ENCODE measurements at places on chromosomes 1 and 21.

DNA sequence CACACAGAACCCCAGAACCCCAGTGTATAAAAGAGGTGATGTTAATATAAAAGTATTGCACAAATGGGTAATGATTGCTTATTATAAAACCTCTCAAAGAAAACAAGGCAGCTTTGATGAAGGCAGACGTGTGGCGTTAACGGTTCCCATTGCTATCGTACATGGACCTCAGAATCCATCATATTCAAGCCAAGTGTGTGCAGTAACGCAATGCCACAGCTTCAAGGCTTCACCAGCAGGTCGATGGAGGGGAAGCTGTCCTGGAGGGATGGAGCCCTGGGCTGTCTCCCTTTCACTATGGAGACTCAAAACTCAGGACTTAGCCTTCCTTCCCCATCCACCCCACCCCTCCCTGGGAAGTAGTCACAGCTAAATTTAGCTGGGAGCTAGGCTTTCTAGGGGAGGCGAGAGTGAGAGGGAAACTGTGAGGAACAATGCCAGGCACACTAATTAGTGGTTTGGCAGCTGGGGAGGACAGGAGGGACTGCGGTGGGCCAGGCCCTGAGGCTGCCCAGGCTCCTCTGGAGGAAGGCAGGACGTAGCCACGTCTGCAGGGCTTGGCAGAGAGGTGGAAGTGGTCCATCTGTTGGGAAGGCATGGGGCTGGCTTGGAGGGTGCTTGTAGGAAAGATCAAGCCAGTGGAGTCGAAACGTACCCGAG lies 121.2 kb downstream of the HMGB4 start:
- DNase-seq = no peak

GRCh38 chr21:35521852-35522505 lies 472.9 kb upstream of the RUNX1 start:
- DNase-seq = no peak

DNA sequence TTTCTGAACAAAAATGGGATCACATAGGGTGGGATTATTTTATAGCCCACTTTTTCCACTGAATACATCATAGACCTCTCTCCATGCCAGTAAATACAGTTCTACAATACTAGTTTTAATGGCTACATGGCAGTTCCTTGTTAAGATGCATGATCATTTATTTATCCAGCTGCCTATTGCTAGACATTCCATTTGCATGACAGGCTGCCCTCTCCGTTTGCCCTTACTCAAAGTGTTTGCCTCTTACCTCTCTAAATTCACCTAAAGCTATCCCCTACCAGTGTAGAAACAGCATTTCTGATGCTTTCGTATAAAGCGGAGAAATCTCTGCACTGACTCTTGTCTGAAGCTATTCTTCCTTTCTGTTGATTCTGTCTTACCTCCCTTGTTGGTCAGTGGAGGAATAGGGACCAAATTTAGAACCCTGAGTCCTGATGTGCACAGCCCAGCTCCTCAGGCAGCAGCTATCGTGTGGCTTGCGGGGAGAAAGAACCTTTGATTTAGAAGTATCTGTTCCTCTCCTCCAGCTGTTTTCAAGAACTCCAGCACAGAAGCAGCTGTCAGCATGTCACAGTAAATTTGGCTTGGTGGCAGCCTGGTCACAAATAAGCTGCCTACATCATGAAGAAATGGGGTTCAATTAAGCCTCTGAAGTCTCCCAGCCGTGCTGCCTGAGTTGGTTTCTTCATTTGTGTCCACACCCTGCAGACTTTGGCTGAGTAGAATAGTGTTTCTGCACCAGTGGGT lies 337.3 kb downstream of the PRDM2 start:
- no peak for DNase-seq

GRCh38 chr1:19495799-19496526 lies 10.6 kb upstream of the CAPZB start:
- no peak for DNase-seq

- DNase-seq = no peak
Observed at GRCh38 chr1:158016651-158017335, 23.3 kb downstream of the KIRREL1 start.

DNA sequence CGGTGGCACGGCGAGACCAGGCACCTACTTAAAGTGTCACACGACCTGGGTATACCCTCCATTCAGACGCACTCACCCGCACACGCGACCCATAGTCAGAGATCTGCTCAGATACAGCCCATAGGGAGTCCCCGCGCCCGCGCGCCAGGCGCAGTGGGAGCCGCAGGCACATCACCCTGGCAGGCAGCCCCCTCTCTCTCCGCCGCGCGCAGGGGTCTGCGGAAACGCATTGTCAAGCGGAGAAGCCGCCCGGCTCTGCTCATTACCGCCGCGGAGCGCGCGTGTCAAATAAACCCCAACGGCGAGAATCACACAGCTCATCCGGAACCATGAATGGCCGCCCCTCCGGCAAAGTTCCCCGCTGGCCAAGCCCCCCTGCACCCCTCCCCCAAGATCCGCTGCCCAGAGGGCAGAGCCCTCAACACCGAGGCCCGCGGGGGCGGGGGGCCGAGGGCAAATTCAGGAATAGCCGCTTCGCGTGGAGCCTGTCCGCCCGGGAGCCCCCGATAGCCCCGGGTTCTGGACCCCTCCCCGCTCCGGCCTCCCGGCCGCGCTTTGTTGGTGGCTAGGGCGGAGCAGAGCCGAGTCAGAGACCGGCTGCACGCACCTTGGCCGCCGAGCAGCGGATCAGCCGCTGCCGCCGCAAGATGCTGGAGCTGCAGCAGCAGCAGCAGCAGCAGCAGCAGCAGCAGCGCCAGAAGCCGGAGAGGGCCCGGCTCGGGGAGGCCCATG lies 522 bp downstream of the LRP8 start:
- DNase-seq = peak; percentile 65

GRCh38 chr1:117570988-117571409 lies 34.8 kb upstream of the TENT5C start:
- no peak for DNase-seq

DNA sequence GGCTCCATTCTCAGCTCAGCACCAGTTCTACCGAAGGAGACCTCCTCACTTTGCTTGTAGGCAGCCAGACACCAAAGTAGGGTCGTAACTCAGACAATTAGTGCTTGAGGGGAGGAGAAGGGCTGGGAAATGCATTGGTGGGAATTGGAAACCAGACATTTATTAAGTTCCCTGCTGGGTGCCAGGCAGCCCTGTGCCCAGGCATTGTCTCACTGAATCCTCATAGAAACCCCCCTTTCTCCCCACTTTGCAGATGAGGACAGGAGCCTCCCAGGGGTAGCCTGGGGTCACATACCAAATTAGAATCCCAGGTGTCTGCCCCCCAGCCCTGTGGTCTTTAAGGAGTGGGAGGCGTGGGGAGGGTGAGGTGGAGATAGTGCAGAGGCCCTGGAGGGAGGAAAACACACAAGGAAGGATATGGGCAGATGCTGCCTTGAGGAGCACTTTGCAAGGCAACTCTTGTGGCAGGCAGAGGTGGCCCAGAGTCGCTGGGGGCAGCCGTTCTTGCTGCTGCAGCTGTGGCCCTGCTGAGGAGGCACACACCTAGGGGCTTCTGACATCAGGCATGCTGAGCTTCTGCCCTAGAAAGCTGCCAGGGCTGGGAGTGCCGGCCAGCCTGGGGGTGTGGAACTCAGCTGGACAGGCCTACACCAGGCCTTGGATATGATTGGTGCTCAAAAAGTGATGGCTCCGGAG lies 29.4 kb downstream of the CDK18 start:
- DNase-seq = no peak

DNA sequence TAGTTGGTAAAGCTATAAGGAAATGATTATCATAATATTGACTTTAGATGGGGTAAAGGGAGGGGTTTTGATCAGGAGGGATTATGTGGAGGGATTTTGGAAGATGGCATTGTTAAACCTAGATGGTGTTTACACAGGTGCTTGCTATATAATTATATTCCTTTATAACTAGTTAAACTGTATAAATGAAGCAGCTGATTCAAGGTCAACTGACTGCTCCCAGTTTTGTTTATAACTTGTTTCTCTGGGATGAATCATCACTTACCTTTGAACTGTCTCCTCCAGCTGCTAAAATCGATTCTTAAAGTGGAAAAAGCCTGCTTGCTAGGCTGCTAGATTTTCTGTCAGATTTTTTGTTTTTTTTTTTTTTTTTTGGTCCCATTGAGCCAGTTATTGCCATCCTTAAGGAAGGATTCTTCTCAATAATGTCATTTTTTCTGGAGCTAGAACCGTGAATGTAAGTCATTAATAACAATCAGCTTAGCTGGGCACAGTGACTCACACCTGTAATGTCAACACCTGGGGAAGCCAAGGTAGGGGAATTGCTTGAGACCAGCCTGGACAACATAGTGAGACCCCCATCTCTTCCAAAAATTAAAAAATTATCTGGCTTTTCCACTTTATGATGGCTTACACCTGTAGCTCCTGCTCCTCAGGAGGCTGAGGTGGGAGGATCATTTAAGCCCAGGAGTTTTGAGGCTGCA lies 153.2 kb downstream of the PIK3R3 start:
- DNase-seq = no peak

DNA sequence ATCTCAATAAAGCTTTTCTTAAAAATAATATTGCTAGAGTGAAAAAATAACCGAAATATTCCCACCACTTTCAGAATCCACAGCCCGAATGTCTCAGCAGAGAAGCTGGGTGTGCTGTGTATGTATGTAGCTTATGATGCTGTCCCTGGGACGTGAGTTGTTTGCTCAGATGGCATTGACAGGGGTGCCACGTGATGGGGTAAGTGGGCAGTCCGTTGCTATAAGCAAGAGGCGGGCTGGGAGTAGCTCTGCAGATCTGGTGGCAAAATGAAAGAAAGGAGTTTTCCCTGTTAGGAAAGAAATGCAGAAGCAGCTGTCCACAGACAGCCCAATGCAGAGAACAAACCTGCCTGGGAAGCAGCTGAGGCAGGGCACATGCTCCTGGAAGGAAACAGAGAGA lies 3.8 kb upstream of the FAM20B start:
- no peak for DNase-seq

Measured in activated T-cell treated with anti-CD3 and anti-CD28 coated beads, Interleukin-2, amount 50 U/mL, for 72 hours (primary cell).